Activated CD4-positive, alpha-beta T cell treated with anti-CD3 and anti-CD28 coated beads, Interleukin-2, amount 50 U/mL, for 24 hours (primary cell): ENCODE measurements at places on chromosomes 16 and 17.

- DNase-seq = no peak
These were observed 12.1 kb downstream of the ACLY start for GRCh38 chr17:41906465-41907184.

DNA sequence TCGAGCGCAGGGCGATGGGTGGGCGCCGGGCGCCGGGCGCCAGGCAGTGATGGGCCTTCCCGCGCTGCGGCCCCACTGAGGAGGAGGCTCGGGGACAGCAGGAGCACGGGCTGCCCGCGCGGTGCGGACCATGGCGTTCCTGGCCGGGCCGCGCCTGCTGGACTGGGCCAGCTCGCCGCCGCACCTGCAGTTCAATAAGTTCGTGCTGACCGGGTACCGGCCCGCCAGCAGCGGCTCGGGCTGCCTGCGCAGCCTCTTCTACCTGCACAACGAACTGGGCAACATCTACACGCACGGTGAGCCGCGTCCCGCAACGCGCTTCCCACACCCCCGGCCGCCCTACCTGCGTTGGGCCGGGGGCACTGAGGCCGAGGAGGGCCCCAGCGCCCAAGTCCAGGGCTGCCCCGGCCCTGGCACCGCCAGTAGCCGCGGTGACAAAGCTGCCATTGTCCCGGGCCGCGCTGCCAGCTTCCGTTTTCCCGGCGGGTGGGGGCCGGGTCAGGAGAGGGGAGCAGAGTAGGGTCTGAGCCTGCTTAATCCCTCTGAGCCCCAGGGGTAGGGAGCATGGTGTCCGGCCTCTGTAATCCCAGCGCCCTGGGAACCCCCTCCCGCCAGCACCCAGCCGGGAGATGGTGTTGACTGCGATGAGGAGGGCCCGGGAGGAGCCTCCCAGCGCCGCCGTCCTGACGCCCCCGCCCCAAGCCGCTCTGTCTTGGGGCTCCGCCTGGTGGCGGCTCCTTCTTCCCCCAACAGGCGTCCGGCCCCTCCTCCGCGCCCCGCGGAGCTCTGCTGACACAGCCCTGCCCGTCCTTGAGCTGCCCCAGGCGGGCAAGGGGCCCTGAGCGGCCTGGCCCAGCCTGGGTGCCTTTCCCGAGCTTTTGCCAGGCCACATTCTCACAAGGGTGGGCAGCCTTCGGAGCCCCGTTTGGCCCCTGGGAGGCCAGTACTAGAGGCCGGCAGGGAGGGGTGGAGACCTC lies 685 bp downstream of the PAQR4 start:
- DNase-seq = peak; percentile 55

DNA sequence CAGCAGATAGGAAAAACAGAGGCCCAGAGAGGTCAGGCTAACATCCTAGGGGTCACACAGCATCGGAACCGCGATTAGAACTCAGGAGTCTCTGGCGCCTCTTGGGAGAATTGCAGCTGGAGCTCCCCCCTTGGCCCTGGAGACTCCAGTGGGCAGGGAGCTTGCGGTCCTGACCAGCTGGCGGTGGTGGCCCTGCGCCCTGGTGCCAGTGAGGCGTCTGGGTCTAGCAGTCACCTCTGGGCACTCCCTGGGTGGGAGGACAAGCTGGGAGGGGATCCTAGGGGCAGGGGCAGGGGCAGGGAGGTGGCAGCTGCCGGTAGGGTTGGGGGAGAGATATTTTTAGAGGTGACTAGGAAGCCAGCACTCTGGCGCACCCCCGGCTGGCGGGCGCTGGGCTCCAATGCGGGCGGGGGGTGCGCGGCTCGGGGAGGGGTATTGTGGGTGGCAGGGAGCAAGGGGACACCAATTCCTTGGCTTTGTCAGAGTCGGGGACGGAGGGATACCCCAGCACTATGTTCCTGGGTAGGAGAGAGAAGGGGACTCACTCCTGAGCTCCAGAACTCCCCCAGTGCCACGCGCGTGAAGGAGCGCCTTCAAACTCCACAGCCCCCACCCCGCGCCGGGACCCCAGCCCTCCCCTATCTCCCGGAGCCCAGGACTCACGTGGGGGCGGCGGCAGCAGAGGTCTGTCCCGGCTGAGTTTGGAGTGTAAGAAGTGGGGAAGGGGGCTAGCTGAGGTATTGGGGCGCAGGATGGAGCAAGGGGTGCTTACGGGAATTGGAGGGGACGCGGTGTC lies 584 bp downstream of the PHOSPHO1 start:
- DNase-seq = no peak

GRCh38 chr17:8360260-8360659 lies 16.2 kb downstream of the KRABD2 start:
- no peak for DNase-seq

DNA sequence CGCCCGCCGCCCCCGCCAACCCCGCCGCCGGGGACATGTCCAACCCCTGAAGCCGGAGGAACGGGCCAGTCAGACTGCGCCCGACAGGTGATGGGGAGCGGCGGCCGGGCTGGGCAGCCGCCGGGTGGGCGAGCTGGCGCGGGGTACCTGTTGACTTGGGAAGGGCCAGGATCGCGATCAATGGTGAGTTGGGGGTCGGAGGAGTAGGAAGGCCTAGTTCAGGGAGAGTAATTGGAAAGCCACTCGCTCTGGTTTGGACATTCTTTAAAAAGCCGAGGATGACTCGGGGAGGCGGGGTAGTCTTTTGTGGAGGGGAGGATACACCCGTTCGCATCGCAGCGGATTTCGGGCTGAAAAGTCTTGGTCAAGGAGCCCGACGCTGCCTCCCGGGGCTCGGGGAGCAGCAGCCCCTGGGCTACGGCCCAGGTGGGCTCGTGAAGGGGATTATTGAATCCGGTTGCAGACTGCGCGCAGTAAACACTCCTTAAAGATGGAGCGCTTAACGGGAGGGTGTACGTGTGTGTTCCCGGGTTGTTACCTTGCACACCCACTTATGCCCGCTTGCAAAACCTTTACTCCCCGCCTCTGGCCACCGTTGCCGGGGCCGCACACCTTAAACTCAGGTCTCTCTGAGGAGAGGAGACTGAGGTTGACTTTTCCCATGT lies 123.8 kb downstream of the GOSR1 start:
- no peak for DNase-seq

GRCh38 chr16:68844211-68844564 lies 857 bp downstream of the TANGO6 start:
- DNase-seq = no peak

- DNase-seq = no peak
These were observed 23.6 kb upstream of the DYNC1LI2 start for GRCh38 chr16:66774981-66775380.

- DNase-seq = peak; percentile 55
These were observed at the start of gene PRKCA for GRCh38 chr17:66301864-66302741. Gene PRKCA, plus strand, starts transcription at chr17:66302613.

GRCh38 chr17:56594320-56595107 lies 1.0 kb downstream of the NOG start:
- no peak for DNase-seq

DNA sequence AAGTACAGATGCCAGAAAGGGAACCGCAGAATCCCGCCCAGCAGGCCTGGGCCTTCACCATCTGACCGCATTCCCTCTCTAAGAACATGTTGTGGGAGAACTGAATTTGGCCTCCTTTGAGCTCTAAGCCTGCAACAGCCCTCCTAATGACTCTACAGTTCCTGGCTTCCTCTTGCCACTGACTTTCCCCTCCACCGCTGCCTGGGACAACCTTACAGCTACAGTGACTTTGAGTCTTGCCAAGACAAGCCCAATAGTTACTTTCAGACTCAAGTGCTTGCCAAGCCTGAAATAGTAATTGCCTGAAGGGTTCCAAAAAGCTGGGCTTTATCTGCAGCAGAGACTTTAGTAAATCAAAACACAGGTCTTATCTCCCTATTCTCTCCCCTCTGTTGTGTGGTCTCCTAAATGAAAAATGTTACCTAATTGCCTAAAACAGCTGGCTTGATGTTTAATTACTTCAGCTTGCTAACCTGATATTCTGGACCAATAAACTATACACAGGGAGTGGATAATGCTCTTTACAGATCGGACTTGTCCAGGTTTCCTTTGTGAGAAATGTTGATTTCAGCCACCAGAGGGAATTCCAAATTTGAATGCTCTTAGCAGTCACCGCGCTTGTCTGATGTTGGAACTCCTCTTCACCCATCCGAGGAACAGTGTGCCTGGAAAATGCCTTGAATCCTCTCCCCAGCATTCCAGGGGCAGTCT lies 85.1 kb upstream of the TBX2 start:
- DNase-seq = no peak

GRCh38 chr17:43665084-43665936 lies 3.6 kb upstream of the MEOX1 start:
- DNase-seq = no peak

- DNase-seq = no peak
These were observed at the start of gene PPP1R27 for GRCh38 chr17:81834831-81835267. Gene PPP1R27, minus strand, starts transcription at chr17:81835050. Its CDS starts 97 bp downstream, at chr17:81834953.

GRCh38 chr16:17457997-17458396 lies 12.8 kb downstream of the XYLT1 start:
- no peak for DNase-seq

DNA sequence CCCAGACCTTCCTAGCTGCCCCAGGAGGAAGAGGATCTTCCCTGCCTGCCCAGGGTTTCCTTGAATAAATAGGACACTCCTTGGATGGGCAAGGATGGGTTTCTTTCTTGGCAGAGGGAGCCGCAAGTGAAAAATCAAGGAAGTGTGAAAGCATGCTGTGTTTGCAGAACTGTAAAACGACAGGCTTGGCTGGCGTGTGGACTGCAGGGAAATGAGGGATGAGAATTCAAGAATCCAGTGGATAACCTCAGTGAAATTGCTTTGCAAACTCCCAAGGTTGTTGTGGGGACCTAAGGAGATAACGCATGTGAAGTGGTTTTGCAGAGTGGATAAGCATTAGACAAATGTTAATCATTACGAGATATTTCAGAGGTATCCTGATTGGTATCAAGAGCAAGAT lies 20.4 kb downstream of the GPR139 start:
- no peak for DNase-seq

DNA sequence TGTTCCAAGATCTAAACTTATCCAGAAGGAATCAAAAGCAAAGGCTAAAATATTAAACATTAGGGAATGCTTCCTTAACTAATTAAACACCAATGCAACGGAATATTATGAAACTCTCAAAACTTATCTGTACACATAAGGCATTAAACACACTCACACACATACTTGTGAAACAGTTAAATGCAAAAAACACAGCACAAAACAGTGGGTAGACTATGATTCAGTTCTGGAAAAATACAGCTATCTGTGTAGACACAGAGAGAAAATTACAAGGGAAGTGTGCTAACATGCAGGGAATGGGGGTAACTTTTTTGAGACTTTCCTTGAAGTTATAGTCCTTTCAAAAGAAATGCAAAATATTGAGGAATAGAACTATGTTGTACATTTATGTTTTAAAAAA lies 36.7 kb upstream of the CCL1 start:
- DNase-seq = no peak

DNA sequence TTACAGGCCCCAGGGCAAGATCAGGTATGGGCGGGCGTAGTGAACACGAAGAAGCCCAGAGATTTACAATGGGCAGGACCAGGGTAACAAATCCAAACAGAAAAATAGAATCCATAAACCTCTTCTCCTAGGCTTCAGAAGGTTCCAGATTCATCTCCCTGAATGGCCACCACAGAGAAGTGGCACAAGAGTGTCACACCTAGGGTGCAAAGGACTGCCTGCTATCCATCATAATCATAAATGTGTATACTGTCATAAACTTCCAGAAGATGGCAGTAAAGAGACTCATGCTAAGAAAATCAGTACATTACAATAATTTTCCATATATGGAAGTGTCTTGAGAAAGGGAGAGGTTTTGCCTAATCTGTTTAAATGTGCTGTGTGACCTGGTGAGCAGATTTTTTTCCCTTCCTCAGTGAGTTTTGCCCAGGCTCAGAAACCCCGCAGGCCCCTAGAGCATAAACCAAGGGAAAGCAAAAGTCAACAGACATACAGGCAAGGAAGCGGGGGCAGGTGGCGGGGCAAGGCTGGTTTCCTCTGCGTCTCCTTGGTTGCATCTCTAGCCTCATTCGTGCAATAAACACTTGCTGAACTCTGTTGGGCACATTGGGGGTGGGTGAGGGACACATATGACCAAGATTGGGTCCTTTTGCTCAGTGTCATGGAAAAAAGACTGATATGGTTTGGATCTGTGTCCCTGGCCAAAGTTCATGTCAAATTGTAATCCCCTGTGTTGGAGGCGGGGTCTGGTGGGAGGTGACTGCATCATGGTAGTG lies 92.0 kb upstream of the CDH5 start:
- no peak for DNase-seq

DNA sequence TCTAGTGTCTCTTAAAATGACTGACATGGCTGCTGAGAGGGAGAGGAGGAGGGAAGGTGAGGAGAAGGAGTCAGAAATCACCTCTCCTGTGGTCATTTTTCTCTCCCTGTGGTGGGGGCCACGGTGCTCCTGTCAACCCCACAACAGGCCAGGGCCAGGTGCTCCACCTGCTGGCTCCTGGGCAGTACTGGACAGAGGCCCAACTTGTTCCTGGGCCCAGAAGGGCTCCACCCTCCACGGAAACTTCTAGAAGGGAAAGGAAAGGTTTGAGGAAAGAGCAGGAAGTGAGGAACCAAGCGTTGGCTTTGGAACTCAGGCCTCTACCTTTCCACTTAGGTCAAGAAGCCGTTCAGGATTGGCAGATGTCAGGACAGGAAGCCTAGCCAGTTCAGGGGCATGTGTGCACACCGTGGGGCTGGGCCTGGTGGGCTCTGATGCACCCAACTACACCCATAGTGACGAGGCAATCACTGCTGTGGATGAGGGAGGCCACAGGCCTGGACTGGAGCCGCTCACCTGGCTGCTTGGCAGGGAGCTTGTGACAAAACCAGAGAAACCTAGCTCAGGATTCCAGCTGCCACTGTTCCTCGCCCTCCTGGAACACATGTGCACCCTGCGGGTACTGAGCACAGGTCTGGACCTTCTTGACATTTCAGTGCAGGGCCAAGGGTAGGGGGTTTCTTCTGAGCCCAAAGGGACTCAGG lies 36.1 kb downstream of the WNT3 start:
- no peak for DNase-seq

DNA sequence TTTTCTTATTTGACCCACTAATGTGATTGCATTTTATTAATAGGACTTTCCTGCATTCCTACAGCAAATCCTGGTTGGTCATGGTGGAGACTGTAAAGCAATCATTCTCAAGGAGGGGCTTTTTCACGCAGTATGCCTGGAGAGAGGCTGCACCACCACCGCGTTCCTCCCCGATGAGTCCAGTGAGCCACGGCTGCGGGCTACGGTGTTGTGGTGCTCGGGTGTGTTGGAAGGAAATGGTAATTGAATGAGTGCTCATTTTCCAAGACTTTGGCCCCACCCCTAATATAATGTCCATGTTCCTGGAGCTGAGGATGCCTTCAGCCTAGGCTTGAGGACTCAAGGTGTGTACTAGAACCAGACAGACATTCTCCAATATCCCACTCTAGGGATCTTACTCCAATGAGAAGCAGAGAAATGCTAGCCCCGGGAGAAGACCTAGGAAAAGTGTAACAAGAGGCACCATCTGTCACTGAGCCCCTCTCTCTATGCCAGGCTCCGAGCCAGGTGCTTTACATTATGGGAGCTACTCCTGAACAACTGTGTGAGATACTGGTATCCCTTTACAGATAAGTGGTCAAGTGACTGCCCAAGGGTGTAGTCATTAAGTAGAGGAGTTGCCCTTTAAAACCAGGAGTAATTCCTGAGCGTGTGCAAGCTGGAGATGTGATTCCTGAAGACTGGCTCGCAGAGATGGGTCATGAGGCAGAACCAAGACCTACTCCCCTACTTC lies 39.4 kb downstream of the HEATR6 start:
- DNase-seq = no peak

GRCh38 chr16:55565086-55565485 lies 1.4 kb upstream of the CAPNS2 start:
- DNase-seq = no peak

- DNase-seq = no peak
These were observed 17.6 kb downstream of the MVP start for GRCh38 chr16:29837841-29838240.
